ENCODE measurements at places on chromosomes 12 and 14.

DNA sequence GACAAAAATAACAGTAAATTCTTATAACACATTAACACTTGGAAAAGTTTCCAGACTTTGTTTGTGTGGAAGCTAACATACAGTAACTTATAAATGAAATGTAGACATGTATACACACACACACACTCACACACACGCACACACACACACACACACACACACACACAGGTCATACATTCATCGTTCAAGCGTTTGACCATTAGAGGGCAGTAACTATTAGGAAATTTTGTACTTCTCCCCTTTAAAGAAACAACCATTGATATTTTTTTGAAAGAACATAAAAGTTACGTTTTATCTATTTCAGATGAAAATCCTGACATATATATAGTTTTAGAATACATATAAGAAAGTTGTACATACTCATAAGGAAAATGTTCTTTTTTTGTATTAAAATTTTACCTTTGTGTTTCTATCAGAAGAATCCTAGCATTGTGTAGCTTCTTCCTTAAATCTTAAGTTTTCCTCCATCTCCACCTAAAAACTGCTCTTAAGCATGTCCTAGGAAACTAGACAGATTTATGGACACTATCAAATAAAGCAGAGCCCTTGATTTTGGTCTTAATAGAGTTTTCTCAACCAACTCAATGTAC, 29.0 kb downstream of the PTPRQ start:
- DNase-seq: peak; percentile 85

- DNase-seq: no peak
Measured at GRCh38 chr14:55274146-55274545, 2.9 kb downstream of the FBXO34 start.

DNA sequence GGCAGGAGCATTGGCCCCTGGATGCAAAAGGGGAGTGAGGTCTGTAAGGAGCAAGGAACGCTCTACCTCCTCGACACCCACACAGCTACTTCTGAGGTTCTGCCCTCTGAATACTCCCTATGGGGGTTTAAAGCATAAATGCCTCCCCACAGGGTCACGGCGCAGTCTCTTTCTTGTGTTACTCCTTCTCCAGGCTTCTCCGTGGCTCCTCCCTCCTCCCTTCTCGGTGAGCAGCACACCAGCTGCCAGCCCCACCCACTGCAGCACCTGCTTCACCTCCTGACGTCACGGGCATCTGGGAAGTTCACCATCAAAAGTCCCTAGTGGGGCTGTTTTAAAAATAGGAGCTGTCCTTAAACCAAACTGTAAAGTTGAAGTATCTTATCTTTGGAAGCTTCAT, 67.3 kb downstream of the SPTB start:
- DNase-seq: no peak

GRCh38 chr14:24160850-24161804, at the start of gene IRF9:
IRF9 (plus strand) TSS chr14:24161265; CDS start chr14:24162145, 880 bp downstream.
- peak; percentile 93 for DNase-seq

DNA sequence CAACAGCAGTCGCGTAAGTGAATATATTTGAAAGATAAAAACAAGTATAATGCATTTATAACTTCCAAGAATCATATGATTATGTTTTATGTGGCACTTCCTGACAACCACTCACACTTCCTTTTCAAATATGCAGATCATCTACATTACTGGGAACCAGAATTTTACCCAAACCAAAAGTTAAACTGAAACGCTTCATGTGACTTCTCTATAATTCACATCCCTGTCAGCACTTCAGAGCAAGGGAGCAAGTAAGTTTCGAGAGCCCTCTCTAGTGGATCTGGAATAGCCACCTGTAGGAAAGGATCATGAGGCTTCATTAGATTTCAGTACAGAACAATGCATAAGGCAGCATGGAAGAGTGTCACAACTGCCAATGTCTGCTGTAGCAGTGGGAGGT, 13.7 kb upstream of the ALX1 start:
- DNase-seq: no peak

DNA sequence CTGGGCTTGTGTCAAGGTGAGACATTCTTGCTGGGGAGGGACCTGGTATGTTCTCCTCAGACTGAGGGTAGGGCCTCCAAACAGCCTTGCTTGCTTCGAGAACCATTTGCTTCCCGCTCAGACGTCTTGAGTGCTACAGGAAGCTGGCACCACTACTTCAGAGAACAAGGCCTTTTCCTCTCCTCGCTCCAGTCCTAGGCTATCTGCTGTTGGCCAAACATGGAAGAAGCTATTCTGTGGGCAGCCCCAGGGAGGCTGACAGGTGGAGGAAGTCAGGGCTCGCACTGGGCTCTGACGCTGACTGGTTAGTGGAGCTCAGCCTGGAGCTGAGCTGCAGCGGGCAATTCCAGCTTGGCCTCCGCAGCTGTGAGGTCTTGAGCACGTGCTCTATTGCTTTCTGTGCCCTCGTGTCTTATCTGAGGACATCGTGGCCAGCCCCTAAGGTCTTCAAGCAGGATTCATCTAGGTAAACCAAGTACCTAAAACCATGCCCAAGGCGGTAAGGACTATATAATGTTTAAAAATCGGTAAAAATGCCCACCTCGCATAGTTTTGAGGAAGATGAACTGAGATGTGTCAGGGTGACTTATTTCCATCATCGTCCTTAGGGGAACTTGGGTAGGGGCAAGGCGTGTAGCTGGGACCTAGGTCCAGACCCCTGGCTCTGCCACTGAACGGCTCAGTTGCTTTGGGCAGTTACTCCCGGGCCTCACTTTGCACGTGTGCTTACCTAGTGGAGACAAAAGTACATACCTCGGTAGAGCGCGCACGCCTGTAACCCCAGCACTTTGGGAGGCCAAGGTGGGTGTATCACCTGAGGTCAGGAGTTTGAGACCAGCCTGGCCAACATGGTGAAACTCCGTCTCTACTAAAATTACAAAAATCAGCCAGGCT, 4.3 kb downstream of the GAPDH start:
- peak; percentile 72 for DNase-seq
